Suppressor macrophage (primary cell): ENCODE measurements at places on chromosomes 1 and 21.
A peak's percentile ranks its signal among the peaks of the same experiment; 100 is the strongest.

DNA sequence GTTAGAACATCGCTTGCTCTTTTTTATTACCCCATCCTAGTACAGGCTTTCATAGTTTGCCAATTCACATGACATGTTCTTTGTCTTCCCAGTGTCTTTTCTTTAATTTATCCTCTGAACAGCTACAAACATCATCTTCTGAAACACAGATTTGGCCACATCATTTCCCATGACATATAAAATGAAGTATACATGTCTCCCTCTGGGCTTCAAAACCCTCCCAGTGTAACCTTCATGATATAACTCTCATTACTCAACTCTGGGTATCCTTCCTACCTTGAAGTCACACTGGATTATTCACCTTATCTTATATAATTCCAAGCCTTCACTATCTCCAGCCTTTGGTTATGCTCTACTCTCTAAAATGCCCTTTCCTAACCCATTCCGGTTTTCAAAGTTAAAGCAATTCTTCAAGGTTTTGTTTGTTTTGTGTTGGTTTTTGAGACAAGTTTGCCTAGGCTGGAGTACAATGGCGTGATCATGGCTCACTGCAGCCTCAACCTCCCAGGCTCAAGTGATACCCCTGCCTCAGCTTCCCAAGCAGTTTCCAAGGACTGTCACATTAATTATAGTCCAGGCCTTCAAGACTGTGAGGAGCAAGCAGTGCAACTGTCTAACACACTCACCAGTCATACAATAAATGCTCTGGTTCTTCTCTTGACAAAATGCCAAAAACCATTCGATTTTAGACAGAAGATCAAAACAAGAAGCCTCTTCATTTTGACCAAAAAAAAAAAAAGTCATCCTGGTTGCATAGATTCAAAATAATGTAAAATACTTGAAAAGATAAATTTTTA is 5.8 kb downstream of the RGS1 start:
- DNase-seq, result no peak

DNA sequence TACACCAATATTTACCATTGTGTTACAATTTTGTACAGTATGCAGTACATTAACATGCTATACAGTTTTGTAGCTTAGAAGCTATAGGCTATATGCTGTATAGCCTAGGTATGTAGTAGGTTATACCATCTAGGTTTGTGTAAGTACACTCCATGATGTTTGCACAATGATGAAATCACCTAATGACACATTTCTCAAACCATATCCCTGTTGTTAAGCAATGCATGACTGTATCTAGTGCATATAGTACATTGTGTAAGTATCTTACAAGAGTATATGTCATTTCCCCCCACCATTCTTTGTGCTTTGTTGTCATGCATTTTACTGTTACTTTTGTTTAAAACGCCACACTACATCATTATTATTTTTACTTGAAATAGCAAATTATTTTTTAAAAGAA is 65.7 kb upstream of the RNF11 start:
- peak; percentile 77 for DNase-seq

- no peak for DNase-seq
These were observed 1.4 kb downstream of the PTPN7 start for GRCh38 chr1:202158810-202159533.

DNA sequence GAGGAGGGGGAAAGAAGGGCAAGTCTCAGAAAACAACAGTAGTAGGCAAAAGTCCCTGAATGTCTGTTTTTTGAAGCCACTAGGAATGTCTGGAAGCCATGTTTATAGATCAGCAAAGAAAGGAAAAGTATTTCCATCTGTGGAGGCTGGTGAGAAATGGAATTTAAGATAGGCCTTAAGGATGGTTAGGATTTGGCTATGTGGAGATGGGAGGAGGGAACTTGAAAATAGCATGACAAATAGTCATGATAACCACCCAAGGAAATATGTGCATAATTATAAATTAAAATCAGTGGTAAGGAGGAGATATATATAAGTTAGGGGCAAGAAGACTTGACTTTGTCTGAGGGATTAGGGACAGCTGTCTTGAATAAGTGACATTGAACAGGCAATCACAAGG is 33.8 kb upstream of the FGGY start:
- no peak for DNase-seq

DNA sequence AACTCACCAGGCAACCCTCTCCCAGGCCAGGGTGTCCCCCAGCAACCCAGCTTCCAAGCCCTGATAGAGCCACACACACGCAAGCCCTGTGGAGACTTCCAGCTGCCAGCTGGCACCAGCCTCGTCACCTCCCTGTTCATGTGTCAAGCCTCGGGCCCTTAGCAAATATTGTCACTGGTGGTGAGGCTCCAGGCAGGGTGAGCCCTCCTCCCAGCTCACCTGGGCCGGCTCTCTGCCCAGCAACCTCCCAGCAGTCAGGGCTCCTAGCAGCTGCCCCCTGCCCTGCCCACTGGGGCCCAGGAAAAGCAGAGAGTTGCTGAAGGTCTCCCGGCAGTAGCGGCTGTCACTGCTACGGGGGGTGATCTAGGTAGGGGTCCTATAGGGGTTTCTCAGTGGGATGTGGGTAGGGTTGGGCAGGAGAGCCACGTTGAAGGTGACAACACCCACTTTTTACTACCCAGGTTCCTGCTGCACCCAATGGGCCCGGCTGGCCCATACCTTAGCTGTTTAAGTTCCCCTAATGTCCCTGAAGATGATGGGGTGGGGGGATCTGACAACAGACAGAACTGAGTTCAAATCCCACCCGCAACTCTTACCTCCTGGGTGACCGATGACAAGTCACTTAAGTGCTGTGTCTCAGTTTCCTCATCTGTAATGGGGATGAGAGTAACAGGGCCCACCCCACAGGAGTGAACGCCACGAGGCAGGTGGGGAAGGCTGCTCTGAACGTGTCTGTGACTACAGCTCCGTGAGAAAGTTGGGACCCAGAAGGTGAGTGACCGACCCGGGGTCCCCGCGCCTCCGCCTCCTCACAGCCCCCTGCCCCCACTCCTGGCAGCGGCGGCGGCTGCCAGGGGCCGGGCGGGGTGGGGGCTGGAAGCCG is 678 bp downstream of the TTC39A start:
- no peak for DNase-seq

DNA sequence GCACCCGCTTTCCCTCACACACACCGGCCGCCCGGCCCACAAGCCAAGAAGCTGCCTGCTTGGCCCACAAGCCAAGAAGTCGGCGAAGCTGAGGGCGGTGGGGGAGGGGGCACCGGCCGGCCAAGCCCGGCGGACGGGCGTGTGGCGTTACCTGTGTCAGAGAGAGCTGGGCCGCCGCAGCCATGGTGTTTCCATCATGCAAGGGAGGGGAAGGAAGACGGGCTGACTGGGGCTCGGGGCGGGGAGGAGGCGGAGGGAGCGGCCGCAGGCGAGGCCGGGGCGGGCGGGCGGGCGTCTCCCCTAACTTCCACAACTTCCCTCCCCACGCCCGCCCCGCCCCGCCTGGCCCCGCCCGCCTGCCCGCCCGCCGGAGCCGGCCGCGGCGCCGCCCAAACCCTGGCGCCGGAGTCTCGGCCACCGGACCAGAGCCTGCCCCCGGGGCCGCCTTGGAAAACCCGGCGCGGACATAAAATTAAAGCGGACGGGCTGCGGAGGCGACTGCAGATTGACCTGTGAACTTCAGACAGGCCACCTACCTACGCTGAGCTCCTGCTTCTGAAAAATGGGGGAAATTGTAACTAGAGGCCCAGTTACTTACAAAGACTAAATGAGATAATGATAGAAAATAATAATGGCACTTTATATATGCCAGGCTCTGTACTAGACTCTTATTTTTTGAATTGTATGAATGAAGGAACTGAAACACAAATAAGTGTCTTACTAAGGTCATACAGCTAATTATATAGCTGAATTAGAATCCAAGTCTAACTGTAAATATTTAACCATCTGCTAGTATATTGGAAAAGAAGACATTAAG is at the start of gene EPS15:
EPS15 (minus strand) TSS at position 219 of the 817 bp plus-strand sequence; CDS start at position 184, 35 bp downstream.
- DNase-seq, result peak; percentile 86

DNA sequence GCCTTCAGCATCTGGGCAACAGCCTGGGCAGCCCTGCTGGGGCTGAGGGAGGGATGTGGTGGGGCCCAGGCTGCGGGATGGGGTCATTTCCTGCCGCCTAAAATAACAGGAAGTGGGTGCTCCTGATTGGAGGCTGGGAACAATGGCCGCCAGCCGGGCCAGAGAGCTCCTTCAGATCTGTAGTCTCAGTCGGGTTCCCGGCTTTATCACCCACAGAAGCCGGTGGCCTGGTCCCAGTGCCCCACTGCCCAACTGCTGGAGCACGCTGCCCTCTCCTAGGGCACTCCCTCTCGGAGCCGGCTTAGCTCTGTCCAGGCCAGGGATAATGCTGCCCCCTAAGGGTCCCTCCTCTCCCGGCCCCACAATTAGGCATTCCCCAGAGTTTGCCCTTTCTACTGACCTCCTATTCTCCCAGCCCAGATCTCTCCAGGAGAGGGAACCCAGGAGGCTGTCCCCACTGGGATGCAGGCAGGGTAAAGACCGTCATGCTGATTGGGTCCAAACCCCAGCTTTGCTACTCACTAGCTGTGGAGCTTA is 5.1 kb downstream of the MAP7D1 start:
- DNase-seq, result peak; percentile 86

- DNase-seq, result no peak
These were observed 87.9 kb downstream of the AHCTF1 start for GRCh38 chr1:246843876-246844275.

DNA sequence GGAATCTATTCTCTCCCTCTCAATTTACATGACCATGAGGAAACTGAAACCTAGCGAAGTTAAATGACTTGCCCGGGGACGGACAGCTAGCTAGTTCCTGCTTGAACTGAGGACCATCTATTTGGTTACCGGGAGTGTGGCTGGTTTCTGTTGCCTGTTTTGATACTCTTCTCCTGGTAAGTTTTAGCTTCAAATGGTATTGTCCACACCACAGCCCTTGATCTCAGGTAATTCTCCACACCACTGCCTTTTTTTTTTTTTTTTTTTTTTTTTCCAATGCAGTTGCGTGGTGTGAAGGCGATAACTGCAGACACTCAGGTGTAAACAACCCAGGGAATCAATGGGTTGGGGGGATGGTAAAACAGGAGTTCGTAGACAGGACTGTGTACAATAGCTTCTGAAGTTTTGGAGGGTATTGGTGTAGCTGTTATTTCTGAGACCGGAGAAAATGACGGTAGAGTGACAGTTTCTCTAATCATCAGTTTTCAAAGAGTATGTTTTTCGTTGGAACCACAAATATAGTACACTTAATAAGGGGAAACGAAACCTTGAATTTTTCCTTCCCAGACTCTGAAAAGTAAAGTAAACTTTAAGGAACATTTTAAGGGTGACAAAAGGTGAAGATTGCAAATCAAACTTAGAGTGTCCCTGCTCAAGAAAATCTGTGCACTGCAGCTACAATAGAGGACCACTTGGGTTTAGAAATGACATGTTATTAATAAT is 125.3 kb upstream of the CACYBP start:
- DNase-seq, result peak; percentile 38

DNA sequence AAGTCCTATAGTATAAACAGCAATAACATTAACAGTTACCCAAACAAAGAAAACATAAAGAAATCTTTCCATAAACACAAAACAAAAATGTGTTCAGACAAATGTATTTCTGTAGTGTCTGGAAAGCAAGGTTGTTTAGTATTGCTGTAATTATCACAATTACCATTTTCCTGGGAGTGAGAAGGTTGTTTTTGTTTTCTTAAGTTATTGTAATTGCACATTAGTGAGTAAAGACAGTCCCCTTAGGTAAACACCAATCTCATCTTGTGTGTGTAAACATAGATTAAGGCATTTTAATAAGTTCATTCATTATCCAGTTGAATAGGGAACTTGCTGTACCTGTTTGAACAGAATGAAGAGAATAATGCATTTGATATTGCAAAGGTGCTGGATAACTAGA is 356.9 kb upstream of the ADGRL4 start:
- DNase-seq, result no peak

- peak; percentile 62 for DNase-seq
These were observed at the start of gene HSD11B1 for GRCh38 chr1:209704584-209704983. TSS of gene HSD11B1 (plus strand) at chr1:209704846. CDS start at chr1:209704943, 97 bp downstream.

GRCh38 chr1:173507847-173508209 is 30.7 kb downstream of the PRDX6 start:
- DNase-seq, result no peak

DNA sequence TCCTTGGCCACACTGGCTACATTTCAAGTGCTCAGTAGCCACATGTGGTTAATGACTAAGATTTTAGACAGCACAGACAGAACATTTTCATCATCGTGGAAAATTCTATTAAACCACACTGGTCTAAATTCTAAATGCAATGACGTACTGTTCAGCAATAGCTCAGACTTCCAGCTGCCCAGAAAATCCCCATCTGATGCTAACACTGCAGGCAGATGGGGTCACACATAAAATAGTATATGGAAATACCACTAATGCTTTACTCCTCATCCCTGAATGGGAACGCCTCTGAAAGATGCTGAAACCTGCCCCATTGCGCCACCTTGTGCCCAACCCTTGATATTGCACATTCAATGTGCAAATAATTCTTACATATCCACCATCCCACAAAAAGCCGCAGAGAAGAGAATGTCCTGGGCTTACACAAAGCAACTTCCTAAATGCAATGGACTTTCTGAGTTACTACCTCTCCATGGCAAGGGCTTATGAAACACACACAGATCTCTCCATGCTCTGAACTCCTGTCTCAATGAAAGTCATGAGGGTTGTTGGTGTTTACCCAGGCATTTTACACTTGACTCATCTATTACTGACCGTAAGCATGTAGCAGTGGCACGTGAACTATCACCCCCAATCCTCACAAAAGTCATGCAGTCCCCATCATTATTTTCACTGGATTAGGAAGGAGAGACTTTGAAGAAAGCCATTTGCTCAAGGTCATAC is 20.3 kb upstream of the SLC5A9 start:
- DNase-seq, result peak; percentile 78

- no peak for DNase-seq
These were observed 107.5 kb downstream of the CHRM3 start for GRCh38 chr1:239493811-239494414.
